ENCODE measurements at places on chromosomes 6 and 20.
A peak's percentile ranks its signal among the peaks of the same experiment; 100 is the strongest.

DNA sequence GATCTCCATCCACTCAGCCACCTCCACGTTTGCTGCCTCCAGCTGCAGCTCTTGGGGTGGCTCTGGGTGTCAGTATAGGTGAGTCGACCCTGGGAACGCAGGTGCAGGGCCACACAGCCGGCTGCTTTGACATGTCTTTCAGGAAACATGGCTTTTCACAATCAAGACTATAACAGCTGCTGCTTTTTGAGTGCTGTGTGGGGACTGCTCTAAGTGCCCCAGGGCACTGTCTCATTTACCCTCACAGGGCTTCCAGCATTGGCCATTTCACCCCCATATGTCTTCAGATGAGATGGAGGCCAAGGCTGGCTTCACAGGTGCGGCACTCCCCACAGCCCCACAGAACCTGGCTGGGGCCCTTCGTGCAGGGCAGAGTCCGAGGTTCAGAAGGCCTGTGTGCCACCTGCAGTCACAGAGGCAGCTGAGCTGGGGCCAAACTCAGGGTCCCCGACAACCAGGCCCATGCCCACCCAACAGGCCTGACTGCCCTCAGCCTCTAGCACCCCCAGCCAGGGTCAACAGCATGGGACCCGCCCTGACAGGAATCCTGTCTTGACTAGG is 14.9 kb upstream of the CST7 start:
- DNase-seq: no peak

- DNase-seq: no peak
These were observed 59.7 kb upstream of the SNX9 start for GRCh38 chr6:157763129-157763903.

DNA sequence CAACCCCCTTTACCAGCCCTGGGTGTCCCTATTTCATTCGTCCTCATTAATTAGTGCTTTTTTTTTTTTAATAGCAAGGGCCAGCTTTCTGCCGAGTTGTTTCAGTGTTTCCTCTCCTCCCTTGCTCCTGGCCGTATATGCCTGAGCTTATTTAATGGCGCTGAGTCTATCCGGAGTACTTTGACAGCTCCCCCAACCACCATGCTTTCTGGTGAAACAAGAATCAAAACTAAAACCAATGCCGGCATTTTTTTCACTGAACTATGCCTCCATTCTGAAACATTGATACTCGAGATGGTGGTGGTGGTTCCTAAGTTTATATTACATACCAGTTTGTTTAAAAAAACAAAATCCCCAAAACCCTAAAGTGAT is 1.2 kb downstream of the DCBLD1 start:
- no peak for DNase-seq

GRCh38 chr20:31835977-31836852 is 9.2 kb downstream of the FOXS1 start:
- no peak for DNase-seq

- DNase-seq: no peak
These were observed 175.2 kb upstream of the CITED2 start for GRCh38 chr6:139549561-139550070.

DNA sequence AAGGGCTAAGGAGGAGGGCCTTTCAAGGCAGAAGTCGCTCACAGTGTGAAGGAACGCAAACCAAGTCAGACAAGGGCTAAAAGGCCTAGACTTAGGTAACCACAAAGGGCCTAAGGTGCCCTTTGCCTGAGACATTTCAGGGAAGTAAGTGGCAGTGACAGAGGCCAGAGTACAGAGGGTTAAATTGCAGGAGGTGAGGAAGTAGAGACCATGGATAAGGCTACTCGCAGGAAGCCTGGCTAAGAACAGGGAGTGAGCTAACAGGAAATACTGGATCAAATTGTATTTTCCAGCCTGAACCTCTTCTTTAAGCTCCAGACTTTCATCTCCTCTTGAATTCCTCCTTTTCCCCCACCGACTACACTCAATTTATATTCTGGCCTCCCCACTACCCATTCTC is 16.6 kb downstream of the ZHX3 start:
- no peak for DNase-seq

DNA sequence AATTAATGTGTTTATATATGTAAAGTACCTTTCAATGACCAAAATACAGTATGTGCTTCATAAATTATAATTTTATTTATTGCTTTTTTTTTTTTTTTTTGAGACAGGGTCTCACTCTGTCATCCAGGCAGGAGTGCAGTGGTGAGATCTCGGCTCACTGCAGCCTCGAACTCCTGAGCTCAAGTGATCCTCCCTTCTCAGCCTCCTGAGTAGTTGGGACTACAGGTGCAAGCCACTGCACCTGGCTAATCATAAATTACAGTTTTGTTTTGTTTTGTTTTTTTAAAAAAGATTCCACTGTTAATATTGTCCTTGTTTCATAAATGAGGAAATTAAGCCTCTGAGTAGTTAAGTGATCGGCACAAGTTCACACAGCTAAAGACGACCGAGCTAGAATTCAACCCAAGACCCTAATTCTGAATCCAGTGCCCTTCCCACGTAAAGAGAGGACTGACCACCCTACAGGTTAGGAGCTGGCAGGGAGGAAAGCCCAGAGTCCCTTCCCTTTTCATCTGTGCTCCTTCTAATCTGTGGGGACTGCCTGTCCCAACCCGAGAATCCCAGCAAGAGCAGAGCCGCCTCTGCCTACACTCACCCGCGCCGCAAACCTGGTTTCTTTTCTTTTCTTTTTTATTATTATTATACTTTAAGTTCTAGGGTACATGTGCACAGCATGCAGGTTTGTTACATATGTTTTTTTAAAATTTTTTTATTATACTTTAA is 8.5 kb upstream of the GDF5 start:
- DNase-seq: no peak

GRCh38 chr6:13434777-13435176 is 52.6 kb downstream of the GFOD1 start:
- no peak for DNase-seq

- DNase-seq: no peak
These were observed 24.6 kb upstream of the GTF3C6 start for GRCh38 chr6:110933912-110934311.

DNA sequence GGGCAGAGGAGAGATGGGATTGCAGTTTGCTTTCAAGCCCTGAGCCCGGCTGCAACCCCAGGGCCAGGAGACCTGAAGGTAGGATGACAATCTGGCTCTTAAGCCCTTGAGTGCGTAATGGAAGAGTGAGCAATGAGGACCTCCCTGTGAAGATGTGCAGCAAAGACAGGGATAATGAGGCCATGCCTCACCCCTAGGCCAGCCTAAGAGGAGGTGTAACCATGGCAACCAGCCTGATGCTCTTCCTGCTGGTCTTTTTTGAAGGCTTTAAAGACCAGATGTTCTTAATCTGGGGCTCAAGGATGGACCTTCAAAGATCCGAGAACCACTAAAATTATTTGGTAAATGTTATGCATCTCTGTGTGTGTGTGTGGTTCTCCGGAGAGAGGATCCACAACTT is 8.2 kb downstream of the ARHGAP40 start:
- DNase-seq: no peak

- no peak for DNase-seq
These were observed 19.0 kb upstream of the TGM2 start for GRCh38 chr20:38184101-38184500.

DNA sequence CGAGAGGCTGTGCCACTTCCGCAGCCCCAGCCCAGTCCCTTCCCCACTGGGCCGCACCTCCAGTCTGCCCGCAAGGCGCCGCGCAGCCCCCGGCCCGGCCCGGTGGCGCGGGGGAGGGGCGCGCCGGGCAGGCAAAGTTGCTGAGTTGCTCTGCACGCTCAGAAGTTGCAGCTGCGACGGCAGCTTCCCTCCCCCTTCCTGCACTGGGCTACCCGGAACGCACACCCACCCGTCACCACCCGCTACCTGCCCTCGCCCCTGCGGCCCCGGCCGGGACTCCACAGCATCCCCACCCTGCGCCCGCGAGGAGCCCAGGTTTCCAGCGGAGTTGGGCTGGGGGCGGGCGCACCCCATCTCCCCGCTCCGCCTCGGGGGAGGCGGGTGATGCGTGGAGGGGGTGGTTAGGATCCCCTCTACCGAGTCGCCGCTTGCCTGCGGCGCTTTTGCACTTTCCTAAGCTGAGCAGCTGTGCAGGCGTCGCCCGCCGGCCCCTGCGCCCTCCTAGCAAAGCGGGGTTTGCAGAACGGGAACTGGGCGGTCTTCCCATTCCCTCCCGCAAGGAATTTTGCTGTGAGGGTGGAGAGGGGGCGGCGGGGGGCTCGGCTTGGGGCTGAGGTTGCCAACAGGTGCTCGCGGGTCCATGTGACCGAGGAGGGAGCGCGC is 55.9 kb upstream of the RREB1 start:
- peak; percentile 45 for DNase-seq

DNA sequence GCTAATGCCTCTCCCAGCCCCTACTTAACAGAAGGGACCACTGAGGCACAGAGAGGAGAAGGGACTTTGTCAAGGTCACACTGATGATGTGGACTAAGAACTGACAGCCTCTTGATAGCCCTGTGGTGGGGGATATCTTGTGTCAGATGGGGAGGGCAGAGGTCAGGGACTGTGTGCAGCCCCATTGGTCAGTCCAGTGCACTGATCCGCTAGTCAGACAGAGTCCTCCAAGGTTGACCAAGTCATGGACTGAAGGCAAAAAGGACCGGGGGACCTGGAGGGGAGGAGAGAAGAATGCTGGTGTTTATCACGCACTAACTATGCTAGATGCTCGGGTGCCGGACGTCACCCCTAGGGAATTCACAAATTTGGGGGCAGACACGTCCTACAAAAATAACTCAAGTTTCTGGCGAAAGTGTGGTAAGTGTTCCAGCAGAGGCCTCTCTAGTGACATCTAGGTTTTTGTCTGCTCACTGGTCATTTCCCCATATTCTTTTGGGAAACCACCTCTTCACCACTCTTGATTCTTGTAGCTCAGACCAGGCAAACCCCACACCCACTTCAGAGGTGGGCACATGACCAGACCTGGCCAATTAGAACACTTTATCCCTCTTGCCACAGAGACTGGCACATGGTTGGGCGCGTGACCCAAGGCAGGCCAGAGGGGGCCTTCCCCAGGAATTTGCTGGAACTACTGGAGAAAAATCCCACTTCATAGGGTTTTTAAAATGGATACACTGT is 21.0 kb downstream of the TCF15 start:
- no peak for DNase-seq

GRCh38 chr6:129860908-129861665 is at the start of gene TMEM244:
TMEM244 (minus strand) TSS chr6:129861315; CDS start chr6:129861188, 127 bp downstream.
- DNase-seq: no peak

- no peak for DNase-seq
These were observed 267.4 kb upstream of the TAB2 start for GRCh38 chr6:149050160-149050559.

GRCh38 chr20:47013606-47014005 is 119.0 kb downstream of the EYA2 start:
- no peak for DNase-seq

GRCh38 chr20:51083447-51083846 is 60.5 kb upstream of the KCNG1 start:
- no peak for DNase-seq

GRCh38 chr20:58293453-58293852 is 16.1 kb upstream of the RAB22A start:
- no peak for DNase-seq

DNA sequence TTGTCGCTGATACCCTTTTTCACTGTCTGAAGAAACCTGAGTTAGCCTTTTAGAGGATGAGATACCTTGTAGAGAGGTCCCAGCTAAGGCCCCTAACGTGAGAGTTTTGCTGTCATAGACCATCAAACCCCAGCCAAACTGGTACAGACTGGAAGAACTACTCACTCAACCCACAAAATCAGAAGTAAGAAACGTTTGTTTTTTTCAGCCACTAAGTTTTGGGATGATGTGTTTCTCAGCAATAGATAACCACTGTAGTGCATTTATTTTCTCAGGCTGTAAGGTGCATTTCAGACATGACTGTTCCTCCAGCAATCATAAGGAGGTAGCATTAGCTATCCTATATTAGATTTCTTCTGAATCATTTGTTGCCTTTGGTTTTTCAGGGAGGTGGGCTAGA is 407.3 kb upstream of the FLRT3 start:
- no peak for DNase-seq

DNA sequence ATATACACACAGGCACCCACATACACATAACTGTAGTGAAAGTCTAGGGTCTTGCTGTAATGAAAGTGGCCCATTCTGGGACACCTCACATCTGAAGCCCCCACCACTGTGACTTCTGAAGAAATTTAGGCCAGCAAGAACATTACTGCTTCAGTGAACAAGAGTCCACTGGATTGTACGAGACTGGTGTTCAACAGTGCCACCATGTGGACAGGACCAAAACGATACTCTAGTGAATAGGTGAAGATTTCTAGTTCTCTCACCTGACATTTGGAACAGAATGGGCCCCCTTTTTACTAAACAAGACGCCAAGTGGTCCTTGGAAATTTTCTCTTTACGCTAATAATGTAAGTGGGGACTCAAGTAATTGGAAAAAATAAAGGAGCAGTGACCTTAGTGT is 156.9 kb downstream of the MAFB start:
- DNase-seq: no peak

GRCh38 chr6:5029609-5030008 is 25.8 kb upstream of the RPP40 start:
- no peak for DNase-seq

GRCh38 chr6:13181393-13181792 is 146.9 kb downstream of the TBC1D7 start:
- DNase-seq: no peak

DNA sequence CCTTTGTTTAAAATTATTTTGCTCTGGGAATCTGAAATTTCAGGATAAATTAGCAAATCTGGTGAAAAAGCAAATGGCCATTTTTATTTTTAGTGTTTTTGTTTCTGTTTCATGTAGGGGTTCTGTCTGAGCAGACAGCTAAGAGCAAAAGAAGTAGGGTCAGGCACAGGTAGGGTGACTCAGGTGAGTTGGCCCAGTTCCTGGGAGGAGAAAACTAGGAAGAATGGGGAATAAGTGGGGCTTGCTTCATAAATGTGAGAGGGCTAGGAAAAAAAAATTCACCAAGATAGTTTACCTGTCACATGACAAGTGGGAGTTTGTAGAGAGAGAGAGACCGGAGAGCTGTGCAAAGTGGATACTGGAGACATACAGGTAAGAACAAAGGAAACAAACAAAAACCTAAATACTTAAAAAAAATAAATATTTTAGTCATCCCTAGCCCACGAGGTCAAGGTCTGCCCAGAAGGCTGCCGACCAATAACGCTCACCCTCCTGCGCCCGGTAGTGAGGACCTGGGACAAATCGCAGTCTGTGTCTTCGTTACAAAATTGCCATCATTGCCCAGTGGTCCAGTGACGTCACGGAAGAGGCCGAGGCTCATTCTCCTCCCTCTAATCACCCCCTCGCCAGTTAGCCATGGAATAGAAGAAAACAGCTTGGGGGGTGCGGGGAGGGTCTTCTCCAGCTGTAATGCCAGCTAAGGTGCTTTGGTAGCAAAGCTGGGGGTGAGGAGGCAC is 2.3 kb downstream of the THBD start:
- DNase-seq: no peak

- no peak for DNase-seq
These were observed 201.3 kb upstream of the SSTR4 start for GRCh38 chr20:22833851-22834250.
